GF-D8 (cell line): ENCODE measurements at places on chromosomes 7 and 10.

DNA sequence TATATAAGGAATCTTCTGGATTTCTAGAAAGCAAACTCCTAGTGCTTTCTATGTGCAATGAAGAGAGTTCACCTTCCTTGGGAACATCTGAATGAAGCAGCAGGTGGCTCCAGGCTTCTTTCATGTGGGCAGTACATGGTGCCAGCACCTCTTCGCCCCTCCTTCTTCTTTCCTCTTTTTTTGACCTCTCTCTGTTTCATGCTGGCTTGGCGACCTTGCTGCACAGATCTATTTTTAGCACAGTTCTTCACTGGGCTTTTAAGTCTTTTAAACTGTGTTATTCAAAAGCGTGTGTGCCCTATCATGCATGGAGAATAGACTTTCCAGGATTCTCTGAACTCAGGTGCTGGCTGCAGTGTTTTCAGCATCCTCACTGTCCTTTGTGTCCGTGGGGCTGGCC is 400.3 kb upstream of the PRKCQ start:
- no peak for DNase-seq

- DNase-seq, result no peak
These were observed 8.3 kb upstream of the OCM start for GRCh38 chr7:5872326-5872725.

DNA sequence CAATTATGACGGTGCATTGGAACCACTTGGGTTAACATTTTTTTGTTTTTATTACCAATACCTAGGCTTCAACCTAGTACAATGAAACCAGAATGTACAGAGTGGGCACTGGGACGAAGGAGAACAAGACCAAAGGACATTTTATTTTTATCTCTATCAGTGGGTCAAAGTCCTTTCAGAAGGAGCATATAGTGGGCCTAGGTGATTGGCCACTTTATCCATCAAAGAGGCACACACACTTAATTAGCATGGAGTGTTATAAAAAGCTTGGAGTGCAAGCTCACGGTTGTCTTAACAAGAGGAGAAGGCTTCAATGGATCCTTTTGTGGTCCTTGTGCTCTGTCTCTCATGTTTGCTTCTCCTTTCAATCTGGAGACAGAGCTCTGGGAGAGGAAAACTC is at the start of gene CYP2C19:
Gene CYP2C19 (plus strand): TSS at position 289 of the 400 bp plus-strand sequence. CDS start 25 bp downstream, at position 314.
- DNase-seq, result no peak

GRCh38 chr7:139103057-139103815 is 6.3 kb downstream of the ZC3HAV1 start:
- no peak for DNase-seq

DNA sequence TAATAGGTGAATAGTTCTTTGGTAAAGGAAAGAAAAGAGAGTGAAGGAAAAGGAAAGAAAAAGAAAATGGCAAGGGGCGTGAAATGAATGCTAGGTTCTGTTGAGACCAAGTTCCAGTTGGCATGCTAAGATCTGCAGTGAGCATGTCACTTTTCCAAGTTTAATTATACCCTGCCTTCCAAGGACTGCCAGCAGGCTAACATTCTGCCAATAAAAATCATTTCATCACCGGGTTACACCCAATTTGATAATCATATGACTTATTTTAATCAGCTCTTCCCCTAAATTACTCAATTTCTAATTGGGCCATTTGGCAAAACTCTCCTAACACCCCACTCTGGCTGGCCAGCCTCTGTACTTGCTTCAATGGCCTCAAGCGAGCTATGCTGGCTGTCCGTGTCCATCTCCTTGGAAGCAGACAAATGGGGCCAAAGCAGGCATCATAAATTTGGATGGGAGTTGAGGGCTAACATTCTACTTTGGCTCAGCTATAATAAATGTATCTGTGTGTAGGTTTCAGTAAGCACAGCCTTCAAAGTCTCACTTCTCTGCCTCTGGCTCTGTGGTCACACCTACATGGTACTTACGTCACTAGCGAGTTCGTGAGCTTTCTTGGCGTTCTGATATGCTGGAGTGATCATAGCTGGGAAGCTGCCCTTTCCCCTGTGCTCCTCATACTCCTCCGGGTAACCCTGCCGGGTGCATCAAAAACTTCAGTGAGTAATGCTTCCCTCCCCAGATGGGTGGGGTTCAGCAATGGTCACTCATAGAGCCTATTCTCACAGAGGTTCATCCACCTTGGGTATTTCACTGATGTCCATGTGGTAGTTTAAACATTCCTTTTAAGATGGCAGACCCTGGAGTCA is 17.3 kb downstream of the NRAP start:
- no peak for DNase-seq

- DNase-seq, result no peak
These were observed 495.8 kb downstream of the PLXNA4 start for GRCh38 chr7:132080467-132080866.

- DNase-seq, result no peak
These were observed 101.6 kb upstream of the SP4 start for GRCh38 chr7:21326241-21326640.

GRCh38 chr7:81110673-81111072 is 191.8 kb upstream of the SEMA3C start:
- DNase-seq, result no peak

DNA sequence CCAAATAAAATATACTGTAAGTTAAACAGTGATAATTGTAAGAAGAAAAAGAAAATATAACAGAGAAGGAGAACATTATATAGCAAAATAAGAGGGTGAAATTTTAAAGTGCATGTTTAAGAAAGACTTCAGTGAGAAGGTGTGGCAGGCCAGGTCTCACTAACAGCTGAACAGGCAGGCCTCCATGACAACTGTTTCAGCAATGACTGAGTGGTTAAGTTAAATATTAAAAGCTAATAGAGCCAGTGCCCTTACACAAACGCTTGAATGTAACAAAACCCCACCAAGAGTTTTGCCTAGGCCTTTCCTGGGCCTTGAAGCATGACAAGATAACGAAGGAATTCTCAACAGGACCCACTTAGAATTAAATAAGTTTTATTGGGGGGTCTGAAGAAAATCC is 32.6 kb downstream of the CFAP43 start:
- DNase-seq, result no peak

- no peak for DNase-seq
These were observed 53.1 kb upstream of the COBL start for GRCh38 chr7:51369746-51370145.

DNA sequence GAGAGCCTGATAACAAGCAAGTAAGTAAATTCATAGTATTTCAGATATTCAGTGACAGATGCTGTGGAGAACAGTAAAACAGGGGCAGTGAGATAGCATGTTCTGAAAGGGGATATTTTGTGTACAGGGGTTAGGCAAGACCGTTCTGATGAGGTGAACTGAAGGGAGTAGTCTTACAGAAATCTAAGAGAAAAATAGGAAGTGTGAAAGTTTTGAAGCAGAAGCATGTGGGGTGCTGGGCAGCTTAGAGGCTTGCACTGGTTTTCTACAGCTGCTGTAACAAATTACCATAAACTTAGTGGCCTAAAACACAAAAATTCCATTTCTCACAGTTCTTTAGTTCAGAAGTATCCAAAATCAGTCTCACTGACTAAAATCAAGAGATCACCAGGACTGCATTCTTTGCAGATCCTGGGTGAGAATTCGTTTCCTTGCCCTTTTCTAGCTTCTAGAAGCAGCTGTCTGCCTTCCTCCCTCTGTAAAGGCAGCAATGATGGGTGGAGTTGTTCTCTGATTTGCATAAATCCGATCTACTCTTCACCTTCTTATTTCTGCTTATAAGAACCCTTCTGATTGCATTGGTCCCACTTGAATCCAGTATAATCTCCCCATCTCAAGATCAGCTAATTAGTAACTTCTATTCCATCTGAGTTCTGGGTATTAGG is 7.5 kb upstream of the KLF14 start:
- DNase-seq, result no peak

- no peak for DNase-seq
These were observed 30.7 kb upstream of the RBM20 start for GRCh38 chr10:110613341-110613995.

- DNase-seq, result no peak
These were observed 270.5 kb downstream of the PHF14 start for GRCh38 chr7:11244149-11244548.

- no peak for DNase-seq
These were observed 88.1 kb upstream of the DNAAF5 start for GRCh38 chr7:638256-639011.

DNA sequence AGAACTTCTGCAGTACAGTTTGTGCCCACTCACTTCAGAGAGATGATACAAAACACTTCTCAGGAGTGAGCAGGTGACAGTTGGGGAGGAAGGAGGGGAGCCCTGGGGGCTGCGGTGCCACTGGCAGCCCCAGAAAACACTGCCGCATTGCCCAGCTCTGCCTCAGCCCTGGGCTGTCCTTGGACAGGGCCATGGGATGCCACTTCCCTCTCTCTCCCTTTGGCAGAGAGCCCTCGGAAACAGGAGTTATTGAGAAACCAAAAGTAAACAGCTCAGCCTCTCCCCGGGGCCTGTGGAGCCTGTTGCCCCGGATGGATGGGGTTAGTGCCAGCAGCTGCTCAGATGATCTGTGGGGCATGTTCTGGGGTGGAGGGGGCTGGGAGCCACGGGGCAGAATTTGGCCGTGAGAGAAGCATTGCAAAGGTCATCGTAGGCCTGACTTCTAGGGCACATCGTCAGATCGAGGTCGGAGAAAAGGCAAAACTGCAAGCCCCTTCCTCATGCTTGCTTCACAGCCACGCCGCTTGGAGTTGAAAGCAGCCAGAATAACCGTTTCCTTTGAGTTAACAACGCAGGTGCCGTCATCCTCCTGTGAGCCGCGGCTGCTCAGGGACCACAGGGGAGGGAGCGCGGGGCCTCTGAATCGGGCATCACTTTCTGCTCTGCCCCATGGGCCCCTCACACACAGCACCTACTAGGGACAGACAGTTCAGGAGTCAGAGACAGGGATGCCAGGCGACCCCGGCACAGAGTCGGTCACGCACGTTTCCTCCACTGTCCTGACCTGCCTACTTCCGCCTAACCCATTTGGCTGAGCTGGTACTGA is 256.4 kb downstream of the CAMK1D start:
- DNase-seq, result peak; percentile 40

GRCh38 chr7:103803631-103804030 is 185.8 kb downstream of the RELN start:
- no peak for DNase-seq

DNA sequence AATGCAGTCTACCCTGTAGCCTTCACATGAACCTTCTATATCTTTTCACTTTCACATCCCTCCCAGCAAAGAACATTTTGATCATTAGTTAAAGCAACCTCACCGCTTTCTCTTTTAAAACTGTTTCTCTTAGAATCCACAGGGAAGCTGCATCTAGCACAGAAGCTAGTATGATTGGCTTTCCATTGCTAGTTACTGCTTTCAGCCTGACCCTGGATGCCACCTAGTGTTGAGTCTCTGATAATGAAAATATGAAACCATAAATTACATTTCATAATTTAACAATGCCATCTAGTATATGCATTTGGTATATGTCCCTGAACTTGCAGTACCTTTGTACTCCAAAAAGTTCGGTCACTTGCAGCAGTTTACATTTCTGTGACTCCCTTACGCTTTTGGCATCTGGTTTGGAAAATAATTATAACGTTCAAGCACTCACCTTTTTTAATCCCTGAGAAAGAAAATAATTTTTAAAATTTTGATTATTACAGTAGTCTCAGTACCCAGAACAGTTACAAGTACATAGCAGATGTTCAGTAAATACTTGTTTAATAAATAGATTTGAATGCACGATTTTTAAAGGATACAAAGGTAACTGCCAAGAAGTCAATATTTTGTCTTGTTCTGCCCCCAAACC is 22.7 kb downstream of the CISD1 start:
- peak; percentile 51 for DNase-seq

- DNase-seq, result no peak
These were observed 68.9 kb upstream of the ADO start for GRCh38 chr10:62735464-62736167.

DNA sequence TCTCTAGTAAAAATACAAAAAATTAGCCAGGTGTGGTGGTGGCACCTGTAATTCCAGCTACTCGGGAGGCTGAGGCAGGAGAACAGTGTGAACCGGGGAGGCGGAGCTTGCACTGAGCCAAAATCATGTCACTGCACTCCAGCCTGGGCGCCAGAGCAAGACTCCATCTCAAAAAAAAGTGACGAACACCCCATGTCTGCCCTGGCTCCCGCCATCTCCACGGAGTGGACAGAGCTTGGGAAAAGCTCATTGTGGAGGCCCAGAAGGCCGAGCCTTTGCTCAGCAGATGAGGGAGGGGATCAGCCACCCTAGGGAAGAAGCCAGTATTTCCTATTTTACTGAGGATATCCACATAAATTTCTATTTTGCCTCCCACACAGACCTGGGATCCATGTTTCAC is 136.8 kb downstream of the DIP2C start:
- no peak for DNase-seq

- no peak for DNase-seq
These were observed 196.7 kb downstream of the SEMA3E start for GRCh38 chr7:83452256-83452655.

- DNase-seq, result no peak
These were observed 7.9 kb upstream of the WIPF3 start for GRCh38 chr7:29798422-29798821.
